ENCODE measurements at places on chromosomes 4 and X.

DNA sequence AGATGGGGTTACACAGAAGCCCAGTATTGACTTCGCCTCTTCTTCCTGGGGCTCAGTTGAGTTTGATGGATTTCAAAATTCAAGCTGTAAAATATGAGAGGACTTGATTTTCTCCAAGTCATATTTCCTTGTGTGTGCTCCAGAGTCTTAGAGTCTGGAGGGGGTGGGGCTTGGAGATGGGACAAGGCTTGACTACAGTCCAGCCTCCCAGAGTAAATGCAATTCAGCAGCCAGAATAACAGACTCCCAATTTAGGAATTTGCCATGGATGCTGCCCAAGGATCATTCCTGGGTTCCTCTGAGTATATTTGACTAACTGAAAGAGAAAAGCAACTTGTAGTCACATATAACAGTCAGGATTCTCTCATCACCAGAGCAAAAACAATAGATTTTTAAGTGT, 53.7 kb upstream of the RBPJ start:
- no peak for DNase-seq

DNA sequence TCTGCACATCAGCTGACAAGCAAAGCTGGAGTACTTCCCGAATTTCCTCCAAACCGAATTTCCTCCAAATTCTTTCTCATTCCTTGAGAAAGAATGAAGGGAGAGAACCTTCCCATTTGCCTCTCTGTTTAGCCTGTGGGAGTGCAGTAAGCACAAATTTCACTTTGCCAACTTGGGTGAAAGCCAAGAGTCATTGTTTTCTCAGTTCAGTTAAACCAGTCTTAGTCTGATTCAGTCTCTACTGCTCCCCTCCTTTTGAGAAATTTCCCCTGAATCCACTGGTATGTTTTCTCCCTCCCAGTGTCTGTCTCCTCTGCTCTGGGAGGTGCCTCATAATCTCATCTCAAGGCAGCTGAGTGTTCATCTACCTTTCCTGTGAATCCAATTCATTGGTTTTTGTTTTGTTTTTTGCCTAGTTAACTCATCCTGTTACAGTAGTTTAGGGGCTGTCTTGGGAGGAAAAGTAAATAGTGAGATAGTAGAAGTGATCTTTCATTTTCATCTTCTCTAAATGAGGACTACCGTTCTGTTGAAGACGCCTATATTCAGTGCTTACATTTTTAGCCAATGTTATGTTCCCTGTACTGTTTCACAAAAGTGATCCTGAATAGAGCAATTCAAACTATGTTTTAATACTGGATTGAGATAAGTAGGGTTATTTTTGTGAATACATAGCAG, 49.0 kb downstream of the SYTL5 start:
- DNase-seq, result no peak

DNA sequence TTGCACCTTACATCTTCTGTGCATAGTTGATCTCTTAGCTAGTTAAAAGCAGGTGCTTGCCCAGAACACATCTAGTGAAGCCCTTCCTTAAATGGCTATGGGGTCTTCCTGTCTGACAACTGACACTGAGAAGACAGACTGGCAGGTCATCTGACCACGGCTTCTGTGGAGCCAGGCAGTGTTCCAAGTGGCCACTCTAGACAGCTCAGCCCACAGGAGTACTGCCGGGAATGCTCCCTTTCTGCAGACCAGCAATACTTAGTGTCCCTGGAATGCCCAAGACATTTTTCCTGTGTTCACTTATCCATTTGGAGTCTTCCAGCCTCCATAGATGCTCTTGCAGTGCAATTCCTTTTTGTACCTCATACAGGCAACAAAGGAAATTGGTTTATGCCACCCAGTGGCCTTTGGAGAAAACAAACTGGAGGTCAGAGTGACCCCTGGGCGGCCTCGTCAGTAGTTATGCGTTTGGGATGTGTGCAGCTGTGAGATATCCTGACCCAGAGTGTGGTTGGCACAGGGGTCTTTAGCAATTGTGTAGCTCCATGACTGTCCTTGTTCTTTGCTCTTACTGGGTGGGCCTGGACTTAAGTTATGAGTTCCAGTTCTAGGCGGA, 335.5 kb downstream of the ARHGAP10 start:
- no peak for DNase-seq

GRCh38 chr4:81884986-81885385, 413.3 kb upstream of the RASGEF1B start:
- DNase-seq, result no peak

DNA sequence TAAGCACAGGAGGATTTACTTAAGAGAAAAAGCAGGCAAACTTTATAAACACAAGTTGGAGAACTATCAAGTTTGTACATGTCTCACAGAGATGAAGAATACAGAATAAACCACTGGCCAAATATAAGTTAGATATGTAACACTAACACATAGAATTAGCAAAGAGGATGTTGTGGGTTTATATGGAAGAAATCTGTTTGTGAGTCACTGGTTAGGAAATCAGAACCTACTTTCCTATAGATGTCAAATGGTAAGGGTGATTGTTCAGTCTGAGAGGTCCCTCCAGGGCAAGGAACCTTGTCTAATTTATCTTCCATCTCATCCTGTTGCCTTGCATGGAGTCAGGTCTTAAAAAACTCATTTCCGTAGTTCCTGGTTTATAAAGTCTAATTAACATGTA, 14.8 kb upstream of the ART3 start:
- no peak for DNase-seq

GRCh38 chr4:10320130-10320529, 137.1 kb downstream of the ZNF518B start:
- DNase-seq, result no peak

GRCh38 chrX:112913807-112914206, 73.2 kb upstream of the AMOT start:
- no peak for DNase-seq

- no peak for DNase-seq
These were observed 888 bp downstream of the RAB28 start for GRCh38 chr4:13483136-13483767.

DNA sequence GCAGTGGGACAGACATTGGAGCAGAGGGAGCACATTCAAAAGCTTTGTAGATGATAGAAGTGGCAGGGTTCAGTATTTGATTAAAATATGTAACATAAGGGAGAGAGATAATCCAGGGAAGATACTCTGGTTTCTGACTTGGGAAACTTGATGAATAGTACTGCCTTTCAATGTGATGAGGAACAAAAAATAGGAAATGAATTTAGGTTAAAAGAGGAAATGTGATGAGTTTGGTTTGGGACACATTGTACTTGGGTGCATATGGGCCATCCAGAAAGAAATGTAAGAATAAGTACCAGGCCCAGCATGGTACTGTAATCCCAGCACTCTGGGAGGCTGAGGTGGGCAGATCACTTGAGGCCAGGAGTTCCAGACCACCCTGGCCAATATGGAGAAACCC, 20.9 kb upstream of the NDNF start:
- no peak for DNase-seq

DNA sequence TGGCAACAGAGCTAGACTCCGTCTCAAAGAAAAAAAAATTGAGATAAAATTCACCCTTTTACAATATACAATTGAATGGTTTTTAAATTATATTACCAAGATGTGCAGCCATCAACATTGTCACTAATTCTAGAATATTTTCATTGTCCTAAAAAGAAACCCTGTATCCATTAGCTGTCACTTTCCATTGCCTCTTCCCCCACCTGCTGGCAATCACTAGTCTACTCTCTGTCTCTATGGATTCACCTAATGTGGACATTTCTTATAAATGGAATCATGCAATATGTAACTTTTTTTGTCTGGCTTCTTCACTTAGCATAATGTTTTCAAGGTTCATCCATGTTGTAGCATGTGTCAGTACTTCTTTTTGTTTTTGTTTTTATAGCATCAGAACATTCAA, 20.8 kb downstream of the ABHD18 start:
- no peak for DNase-seq

DNA sequence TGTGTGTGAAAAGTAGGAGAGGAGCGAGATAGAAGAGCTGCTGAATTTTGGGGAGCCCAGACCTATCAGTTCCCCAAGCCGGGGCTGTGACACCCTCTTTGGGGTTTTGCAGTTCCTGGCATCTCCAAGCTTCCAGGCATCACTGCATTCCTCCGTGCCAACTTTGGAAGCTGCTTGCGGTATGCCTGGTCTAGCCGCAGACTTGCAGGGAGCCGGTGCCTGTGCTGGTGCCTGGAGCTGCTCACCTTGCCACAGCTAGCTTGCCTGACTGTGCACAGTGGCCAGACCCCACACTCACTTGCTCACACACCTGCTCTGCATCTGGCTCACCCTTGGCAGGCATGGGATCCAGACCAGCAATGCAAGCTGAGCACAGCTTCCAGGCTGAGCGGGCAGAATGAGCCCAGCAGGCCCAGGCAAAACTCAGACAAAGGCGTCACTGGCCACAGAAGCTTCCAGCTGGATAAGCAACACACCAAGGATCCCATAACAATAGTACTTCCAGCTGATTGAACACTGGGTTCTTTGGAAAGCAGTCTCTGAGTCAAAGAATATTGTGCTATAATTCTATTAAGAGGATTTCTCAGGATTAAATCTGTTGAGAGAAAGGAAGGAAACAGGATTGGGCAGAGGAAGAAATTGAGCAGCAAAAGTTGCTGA, 390.9 kb downstream of the TEX13C start:
- no peak for DNase-seq

DNA sequence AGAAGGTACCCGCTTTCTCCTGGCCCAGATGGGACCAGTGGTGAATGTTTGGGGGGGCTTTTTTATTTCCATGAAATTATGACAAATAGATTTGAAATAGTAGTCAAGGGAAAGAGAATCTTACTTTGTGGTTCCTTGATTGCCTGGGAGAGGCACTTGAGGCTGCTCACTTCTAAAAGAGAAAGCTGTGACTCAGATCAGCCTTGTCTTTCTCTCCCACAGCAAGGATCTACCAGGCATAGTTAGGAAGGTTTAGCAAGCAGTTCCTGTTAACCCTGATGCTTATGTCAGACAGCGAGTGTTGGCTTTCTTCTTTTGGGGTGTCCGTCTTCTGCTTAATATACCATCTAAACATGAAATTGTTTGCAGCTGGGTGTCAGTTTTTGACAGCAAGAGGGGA, 114.5 kb downstream of the TSPAN7 start:
- DNase-seq, result no peak

- no peak for DNase-seq
These were observed 1441.2 kb downstream of the PCDH7 start for GRCh38 chr4:32161392-32161791.

DNA sequence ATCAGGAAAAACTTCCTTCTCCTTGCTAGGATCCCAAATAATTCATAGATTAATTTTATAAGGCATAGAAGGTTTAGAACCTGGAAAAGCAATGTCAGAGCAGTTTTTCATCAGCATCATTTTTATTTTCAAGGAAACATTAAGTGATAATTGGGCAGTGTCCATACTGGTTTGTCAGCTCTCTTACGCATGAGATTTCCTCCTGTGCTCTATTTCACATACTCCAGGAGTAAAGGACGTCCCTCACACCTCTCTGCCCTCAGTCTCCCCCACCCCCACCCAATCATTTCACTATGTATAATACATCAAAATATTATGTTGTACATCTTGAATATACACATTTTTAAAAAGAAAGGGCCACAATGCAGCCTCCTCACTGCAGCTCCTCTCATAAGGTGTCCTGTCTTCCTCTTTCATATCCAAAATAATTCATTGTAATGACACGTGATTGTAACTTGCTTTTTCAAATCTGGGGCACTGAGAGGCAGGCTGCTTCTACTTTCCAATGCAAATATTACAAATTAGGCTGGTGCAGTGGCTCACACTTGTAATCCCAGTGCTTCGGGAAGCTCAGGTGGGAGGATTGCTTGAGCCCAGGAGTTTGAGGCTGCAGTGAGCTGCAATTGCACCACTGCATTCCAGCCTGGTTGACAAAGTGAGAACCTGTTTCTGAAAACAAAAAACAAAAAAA, 34.4 kb downstream of the ARHGEF38 start:
- DNase-seq, result no peak

DNA sequence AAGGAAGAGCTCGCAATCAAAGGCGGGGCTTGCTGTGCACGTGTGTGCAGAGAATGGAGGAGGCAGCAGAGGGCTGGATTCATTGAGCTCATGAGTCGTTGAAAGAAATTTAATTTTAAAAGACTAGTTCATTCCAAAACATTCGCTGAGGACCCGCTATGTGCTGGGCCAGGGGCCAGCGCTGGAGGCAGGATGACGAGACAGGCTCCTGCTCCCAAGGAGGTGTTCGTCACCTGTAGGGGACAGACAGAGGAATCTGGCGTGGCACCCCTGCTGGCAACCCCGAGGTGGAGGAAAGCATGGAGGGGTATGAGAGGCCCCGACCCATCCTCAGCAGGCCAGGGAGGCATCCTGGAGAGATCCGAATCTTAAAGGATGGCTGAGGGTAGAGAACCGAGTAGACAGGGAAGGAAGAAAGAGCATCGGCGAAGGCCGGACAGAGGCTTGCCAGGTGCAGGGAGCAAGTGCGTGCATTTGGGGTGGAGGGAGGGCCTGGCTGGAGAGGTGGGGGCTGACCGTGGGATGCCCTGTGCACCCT, 96.4 kb downstream of the CPZ start:
- DNase-seq, result no peak

GRCh38 chrX:18406531-18407266, 18.7 kb upstream of the CDKL5 start:
- DNase-seq, result no peak

GRCh38 chr4:56360071-56360470, 27.2 kb downstream of the AASDH start:
- no peak for DNase-seq

DNA sequence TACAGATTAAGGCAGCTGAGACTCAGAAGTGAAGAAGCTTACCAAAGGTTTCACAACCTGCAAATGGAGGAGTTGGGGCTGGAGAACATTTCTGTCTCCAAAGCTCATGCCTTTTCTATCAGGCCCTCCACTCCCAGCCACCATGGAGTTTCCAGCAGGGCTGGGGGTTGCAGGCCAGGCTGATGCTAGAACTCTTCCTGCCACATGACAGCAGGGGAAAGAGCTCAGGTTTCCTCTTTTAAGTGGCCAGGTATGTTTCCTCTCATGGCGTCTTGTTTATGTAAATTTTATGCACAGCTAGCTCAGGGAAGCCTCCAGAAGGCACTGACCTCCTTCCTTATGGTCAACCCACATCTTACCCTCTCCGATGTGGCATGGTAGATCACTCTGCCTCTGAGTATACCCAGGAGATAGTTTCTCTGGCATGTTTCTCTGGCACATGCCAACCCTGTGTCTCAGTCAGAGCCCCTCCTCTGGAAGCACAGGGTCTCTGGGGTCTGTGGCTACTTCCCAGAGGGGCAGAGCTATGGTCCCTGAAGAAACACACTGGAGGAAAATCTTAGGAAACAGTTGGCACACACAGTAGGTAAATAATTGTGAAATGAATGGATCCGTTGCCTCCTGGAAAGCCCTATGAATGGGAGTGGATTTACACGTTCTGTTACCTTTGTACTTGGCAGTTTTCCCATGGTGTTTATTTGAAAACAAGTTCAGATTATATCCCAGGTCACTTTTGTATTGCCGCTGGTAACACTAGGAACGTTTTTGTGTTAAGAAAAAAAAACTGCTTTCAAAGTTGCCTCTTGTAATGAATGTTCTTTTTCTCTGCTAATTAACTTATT, 28.9 kb downstream of the PDK3 start:
- DNase-seq, result no peak

GRCh38 chr4:26780539-26780938, 80.1 kb upstream of the STIM2 start:
- no peak for DNase-seq

GRCh38 chrX:135308345-135308855, 880 bp upstream of the ETDC start:
- DNase-seq, result no peak

- DNase-seq, result no peak
These were observed 1306.8 kb downstream of the STIM2 start for GRCh38 chr4:28167411-28167810.
